ENCODE measurements at places on chromosomes 6 and 20. TPM values are rescaled to one million over a fixed set of nuclear protein-coding genes. Genes with fewer than 3 reads are reported as not detected.

DNA sequence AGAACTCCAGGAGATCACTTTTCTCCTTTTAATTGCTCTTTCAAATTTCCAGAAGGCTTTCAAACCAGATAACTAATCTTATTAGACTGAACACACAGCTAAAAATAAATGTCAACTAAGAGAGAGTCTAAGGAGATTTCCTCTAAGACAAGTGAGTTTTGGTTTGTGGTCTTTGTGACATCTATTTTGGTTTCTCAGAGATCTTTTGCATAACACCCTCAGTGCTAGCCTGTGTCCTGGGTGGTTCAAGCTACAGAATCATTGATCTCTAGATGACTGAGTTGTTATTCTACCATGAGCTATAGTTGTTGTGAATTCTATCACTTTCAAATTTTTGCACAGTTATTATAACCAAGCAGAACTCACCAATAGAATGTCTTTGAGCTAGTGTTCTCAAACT lies 49.1 kb upstream of the PLCB4 start:
- no peak for DNase-seq

GRCh38 chr20:44141873-44142272 lies 45.1 kb downstream of the JPH2 start:
- DNase-seq = no peak

DNA sequence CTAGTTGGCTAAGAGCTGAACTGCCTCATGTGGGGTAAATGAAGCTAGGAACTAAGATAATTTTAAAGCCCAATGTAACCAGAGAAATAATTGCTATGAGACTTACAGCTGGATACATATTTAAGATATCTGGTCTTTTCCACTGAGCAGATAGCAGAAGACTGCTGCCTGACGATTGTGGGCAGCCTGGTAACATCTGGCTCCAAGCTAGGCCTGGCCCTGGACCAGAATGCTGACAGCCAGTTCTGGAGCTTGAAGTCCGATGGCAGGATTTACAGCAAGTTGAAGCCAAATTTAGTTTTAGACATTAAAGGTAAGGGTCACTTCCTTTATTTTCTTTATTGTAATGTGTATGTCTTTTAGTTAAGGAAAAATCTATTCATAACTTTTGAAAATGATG lies 65.7 kb downstream of the RTN4IP1 start:
- no peak for DNase-seq

GRCh38 chr6:149900620-149901443 lies 2.9 kb upstream of the RAET1E start:
- DNase-seq = no peak

- no peak for DNase-seq
These were observed 295.8 kb downstream of the BCKDHB start for GRCh38 chr6:80402266-80402665.

DNA sequence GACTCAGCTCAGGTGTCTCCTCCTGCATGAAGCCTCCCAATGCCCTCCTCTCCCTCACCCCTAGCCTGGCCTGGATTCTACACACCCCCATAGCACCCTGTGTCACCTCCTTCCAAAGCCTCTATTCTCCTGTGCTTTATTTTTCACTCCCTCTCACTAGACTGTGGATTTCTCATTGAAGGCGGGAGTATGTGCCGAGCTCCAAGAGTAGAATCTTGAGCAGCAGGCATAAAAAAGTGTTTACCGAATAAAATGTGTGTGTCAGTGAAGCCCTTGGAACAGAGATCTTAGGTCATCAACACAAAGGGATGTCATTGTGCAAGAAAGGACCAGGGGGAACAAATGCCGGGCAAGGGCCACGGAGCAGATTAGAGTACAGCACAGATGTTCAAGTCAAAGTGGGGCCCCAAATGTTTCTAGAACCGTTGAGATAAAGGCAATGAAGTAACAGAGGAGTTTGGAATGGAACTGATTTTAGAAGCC lies 106.1 kb upstream of the TMEM170B start:
- no peak for DNase-seq

DNA sequence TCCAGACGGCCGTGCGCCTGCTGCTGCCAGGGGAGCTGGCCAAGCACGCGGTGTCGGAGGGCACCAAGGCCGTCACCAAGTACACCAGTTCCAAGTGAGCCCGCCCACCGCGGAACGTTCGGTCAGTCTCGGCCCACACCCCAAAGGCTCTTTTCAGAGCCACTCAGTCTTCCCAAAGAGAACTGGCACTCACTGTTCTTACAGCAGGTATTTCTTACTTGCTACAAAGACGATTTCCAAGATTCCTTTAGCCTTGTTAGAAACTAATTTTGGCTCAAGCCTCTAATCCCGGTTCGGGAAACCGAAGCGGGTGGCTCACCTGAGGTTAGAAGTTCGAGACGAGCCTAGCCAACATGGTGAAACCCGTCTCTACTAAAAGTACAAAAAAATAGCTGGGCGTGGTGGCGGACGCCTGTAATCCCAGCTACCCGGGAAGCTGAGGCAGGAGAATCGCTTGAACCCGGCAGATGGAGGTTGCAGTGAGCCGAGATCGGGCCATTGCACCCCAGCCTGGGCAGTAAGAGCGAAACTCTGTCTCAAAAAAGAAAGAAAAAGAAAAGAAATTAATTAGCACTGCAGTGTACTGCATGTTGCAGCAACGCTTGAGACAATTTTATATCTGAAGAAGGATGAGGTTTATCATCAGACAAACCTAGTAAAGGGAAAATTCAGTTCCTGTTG lies 73.1 kb downstream of the OR2B2 start:
- peak; percentile 62 for DNase-seq

GRCh38 chr20:15248618-15249395 lies 911.4 kb upstream of the FLRT3 start:
- DNase-seq = no peak

- DNase-seq = no peak
These were observed 44.1 kb downstream of the SNX9 start for GRCh38 chr6:157867155-157867559.

DNA sequence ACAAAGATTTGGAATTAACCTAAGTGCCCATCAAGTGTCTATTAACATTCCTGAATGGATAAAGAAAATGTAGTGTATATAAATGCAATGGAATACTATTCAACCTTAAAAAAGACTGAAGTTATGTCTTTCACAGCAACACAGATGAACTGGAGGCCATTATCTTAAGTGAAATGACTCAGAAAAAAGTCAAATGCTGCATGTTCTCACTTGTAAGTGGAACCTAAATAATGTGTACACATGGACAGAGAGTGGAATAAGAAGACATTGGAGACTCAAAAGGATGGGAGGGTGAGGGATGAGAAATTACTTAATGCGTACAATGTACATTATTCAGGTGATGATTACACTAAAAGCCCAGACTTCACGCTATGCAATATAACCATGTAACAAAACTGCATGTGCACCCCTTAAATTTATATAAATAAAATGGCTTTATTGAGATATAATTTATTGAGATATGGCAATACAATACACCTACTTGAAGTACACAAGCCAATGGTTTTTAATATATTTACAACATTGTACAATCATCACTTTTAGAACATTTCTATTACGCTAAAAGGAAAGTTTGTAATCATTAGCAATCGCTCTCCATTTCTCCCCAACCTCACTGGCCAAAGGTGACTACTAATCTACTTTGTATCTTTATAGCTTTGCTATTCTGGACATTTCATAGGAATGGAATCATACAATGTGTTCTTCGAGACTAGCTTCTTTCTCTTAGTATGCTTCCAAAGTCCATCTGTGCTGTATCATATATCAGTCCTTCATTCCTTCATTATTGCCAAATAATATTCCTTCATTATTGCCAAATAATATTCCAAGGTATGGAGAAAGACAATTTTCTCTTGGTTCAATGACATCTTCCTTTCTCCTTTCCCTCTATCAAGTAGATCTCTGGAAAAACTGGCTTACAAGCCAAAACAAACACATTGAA lies 5.8 kb downstream of the STX7 start:
- DNase-seq = no peak

DNA sequence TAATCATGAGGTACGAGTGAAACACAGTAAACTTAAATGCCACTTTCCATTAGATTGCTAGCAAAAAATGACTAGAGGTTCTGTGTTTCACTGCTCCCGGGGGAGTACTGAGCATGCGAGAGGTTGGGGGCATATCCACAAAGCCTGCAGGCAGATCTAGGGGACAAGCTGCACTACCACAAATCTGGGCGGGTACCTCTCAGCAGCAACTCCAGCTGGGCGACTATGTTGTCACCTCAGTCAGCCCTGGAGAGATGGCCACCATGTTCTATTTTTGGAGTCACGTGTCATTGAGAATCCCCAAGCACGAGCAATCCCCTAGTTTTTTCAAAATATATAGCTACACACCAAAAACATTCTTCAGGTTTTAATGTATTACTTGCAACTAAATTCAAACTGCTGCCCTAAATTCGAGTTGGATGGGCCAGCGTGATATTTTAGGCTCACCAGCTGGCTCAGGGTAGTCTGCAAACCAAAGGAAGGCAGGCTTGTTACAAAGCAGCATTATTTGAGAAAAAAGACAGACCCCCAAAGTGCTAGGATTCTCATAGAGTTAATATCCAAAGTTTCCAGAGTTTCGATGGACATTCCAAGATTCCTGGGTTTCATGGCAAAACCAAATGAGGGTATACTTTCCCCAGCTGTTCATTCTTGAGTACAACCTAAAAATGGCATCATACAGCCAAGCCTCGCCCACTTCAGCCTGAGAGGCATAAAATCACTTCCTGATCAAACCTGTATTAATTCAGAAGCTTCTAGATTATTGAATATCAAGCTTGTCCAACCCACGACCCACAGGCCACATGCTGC lies 24.1 kb upstream of the MYLIP start:
- no peak for DNase-seq

DNA sequence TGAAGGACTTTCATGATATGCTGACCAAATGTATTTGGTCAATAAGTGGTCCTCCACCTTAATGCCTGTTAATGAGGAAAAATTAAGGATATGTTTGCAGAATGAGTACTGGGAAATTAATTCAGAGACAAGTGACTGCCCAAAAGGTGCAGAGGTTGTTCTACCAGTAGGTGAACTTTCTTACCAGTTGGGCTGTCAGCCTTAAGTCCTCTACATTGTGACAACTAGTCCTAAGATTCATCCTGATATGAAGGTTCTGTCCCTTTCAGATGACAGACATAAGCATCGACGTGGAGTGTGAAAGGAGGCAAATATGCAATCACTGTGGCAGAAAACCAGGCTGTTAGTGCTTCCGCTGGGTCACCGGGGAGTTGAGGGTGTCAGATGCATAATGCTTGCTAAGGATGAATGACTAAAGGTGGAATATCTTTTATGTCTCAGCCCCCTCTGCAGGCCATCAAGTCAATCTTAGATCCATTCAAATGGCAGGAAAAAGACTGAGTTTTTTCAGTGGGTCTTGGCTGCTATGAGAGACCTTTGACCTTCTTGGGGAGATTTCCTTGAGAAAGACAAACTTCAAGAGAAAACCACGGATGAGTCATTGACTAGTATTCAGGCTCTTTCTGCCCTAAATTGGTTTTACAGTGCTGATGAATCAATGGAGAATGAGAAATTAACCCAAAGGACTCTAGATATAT lies 226.0 kb downstream of the TPBG start:
- DNase-seq = no peak

DNA sequence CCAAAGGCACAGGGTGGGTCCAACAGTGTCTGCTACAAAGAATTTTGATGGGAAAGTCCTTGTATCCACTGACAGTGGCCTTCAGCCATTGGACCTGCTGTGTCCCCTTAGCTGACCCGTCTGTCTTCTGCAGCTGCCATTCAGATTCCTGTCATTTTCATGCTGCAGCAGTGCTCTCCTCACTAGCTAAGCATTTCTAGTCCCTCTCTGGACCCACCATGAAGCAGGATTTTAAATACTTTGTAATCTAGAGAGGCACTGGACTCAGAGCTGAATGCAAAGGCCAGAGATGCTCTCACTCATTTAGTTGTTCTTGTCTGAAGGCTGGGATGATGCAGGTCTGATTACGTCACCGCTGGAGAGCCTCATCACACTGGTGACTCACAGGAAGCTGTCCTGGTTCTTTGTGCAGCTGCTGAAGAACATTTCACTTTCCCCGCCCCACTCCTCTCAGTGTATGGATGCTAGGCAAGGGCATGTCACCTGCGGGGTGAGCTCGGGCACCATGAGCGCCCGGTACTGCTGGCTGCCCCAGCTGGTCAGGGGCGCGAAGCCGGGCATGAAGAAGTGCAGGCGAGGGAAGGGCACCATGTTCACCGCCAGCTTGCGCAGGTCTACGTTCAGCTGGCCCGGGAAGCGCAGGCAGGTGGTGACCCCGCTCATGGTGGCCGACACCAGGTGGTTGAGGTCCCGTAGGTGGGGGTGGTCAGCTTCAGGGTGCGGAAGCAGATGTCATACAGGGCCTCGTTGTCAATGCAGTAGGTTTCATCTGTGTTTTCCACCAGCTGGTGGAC lies 19.4 kb upstream of the TUBB2A start:
- no peak for DNase-seq

GRCh38 chr20:5864428-5864827 lies 85.9 kb downstream of the TRMT6 start:
- DNase-seq = no peak

DNA sequence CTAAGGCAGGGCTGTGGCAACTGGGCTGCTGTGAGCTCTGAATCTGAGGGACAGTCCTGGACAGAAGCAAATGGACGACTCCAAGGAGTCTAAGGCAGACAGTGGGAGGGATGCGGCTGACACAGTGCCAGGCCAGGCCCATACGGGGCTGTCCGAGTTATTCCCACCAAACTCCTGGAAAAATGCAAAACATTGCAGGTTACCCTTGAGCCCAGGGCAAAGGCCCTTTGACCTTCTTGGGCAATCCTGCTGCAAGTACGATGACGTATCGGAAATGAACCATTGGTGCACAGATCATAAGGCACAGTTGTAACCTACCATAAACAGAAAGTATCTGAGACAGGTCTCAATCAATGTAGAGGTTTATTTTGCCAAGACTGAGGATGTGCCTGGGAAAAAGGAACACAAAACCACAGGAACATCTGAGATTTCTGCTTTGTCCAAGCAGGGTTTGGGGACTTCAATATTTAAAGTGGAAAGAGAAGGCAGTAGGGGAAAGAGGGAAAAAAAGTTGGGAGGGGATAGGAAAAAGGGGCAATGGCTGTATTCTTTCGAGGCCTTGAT lies 118.9 kb downstream of the DACT2 start:
- no peak for DNase-seq

The RXRB gene
- total RNA-seq = 56.8 TPM

The CST5 gene
- not detected for total RNA-seq

The CDKN1A gene
- 71.2 TPM for total RNA-seq

The DCDC2 gene
- total RNA-seq = 33.8 TPM

The SLC22A16 gene
- not detected for total RNA-seq

The TXLNB gene
- 0.75 TPM for total RNA-seq

The ZKSCAN3 gene
- 8.6 TPM for total RNA-seq

The PSORS1C2 gene
- not detected for total RNA-seq
